ENCODE measurements at places on chromosomes 5 and 9. TPM values are rescaled to one million over a fixed set of nuclear protein-coding genes. Genes with fewer than 3 reads are reported as not detected.
A peak's percentile ranks its signal among the peaks of the same experiment; 100 is the strongest.

GRCh38 chr5:72159501-72159911 lies 52.2 kb downstream of the MAP1B start:
- no peaks in the 10 kb centered on the region for H3K27me3 ChIP-seq
- no peak overlapping the region for H3K4me3 ChIP-seq
- no peak for DNase-seq
- H3K4me1 ChIP-seq = no peaks in the 10 kb centered on the region
- H3K27ac ChIP-seq = no peak overlapping the region

DNA sequence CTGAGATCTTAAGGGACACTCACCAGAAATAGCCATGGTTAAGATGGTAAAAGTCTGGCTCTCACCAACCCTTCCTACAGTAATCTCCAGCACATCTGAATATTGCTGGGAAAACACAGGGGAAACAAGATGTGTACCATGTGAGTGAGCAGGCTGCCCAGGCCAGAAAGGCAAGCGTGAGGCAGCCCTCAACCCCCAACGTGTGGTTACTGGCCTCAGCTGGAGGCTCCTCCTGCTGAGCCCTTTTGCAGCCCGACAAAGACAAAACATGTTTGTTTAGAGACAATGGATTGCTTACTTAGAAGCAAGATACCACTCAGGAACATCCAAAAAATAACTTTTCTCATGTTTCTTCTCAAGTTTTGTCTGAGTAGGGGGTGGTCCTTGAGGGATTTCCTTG lies 16.6 kb downstream of the ZFP62 start:
- no peaks in the 10 kb centered on the region for H3K4me1 ChIP-seq
- no peak overlapping the region for H3K27ac ChIP-seq
- no peak for DNase-seq

DNA sequence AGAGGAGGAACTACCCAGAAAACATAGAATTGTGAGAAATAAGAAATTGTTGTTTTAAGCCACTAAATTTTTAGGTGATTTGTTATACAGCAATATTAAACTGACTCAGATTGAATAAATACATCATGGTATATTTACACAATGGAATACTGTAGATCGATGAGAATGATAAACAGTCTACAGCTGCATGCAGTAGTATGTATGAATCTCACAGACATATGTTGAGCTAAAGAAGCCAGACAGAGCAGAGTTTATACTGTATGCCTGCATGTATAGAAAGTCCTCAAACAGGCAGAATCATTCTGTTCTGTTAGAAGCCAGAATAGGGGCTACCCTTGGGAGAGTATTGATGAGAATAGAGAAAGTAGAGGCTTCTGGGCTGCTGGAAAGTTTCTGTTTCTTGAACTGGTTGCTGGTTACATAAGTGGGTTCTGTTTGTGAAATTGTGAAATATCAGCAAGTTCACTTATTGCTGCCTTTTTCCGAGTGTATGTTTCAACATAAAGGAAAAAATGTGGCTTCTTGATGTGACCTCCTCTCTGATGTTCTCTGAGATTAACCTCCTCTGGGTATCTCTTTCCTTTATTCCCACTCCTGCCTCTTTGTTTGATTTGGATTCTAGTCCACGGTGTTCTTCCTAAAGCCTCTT lies 9.6 kb downstream of the KIAA1958 start:
- peaks cover 17% of the 10 kb centered on the region for H3K36me3 ChIP-seq
- peak overlapping the region; percentile 7 for H3K27ac ChIP-seq
- peaks cover 4% of the 10 kb centered on the region for H3K4me1 ChIP-seq
- no peak for DNase-seq

The ADAMTSL1 gene
- polyA plus RNA-seq = 3.6 TPM

- no peak overlapping the region for H3K4me3 ChIP-seq
- H3K27me3 ChIP-seq = peaks cover 5% of the 10 kb centered on the region
Measured at GRCh38 chr5:133581918-133582317, 30.4 kb downstream of the FSTL4 start.

GRCh38 chr9:87711857-87712800 lies 13.8 kb upstream of the CTSL start:
- H3K27ac ChIP-seq = peak overlapping the region; percentile 64
- peaks cover 56% of the 10 kb centered on the region for H3K4me1 ChIP-seq
- no peak overlapping the region for H3K4me3 ChIP-seq
- no peaks in the 10 kb centered on the region for H3K27me3 ChIP-seq
- H3K36me3 ChIP-seq = peaks cover 3% of the 10 kb centered on the region

Data from large intestine (tissue), 12 donors.